ENCODE measurements at places on chromosomes 4 and X. TPM values are rescaled to one million over a fixed set of nuclear protein-coding genes. Genes with fewer than 3 reads are reported as not detected.

The GIMD1 gene
- total RNA-seq = not detected

The USP51 gene
- total RNA-seq = 4.4 TPM

The TECRL gene
- not detected for total RNA-seq

The ATP8A1 gene
- 39.5 TPM for total RNA-seq

The UGT2B17 gene
- total RNA-seq = not detected

The MAGEC1 gene
- not detected for total RNA-seq

The CSAG1 gene
- not detected for total RNA-seq

The PAGE2B gene
- total RNA-seq = not detected

The CD40LG gene
- not detected for total RNA-seq

The ASMTL gene
- total RNA-seq = 24.6 TPM

The TCEAL9 gene
- 92.7 TPM for total RNA-seq

The GAGE12H gene
- total RNA-seq = not detected

The CDS1 gene
- 39.8 TPM for total RNA-seq

The YIPF7 gene
- total RNA-seq = not detected

The EVC2 gene
- total RNA-seq = 10.7 TPM

The BST1 gene
- 4.2 TPM for total RNA-seq

The CXorf49 gene
- not detected for total RNA-seq

The NUP62CL gene
- total RNA-seq = 3.0 TPM

The OTC gene
- total RNA-seq = not detected

The CACNA1F gene
- total RNA-seq = 4.0 TPM

The NRK gene
- total RNA-seq = 0.26 TPM

The RPA4 gene
- total RNA-seq = 2.7 TPM

The IGFBP7 gene
- total RNA-seq = 105 TPM

The SSX4B gene
- not detected for total RNA-seq

The XAGE2 gene
- total RNA-seq = 8.1 TPM

The SSX3 gene
- not detected for total RNA-seq

The BTC gene
- 6.3 TPM for total RNA-seq

The SERPINA7 gene
- 0.14 TPM for total RNA-seq

The RPS6KA6 gene
- 1.0 TPM for total RNA-seq

The NOX1 gene
- total RNA-seq = not detected

The POF1B gene
- total RNA-seq = 5.8 TPM

The LRPAP1 gene
- total RNA-seq = 265 TPM

The SPANXN3 gene
- total RNA-seq = not detected

The NHSL2 gene
- 12.4 TPM for total RNA-seq

The LEF1 gene
- 10.0 TPM for total RNA-seq

The RHOH gene
- total RNA-seq = 12.5 TPM

The CCKAR gene
- total RNA-seq = not detected
